ENCODE measurements at places on chromosomes 5 and 9.

DNA sequence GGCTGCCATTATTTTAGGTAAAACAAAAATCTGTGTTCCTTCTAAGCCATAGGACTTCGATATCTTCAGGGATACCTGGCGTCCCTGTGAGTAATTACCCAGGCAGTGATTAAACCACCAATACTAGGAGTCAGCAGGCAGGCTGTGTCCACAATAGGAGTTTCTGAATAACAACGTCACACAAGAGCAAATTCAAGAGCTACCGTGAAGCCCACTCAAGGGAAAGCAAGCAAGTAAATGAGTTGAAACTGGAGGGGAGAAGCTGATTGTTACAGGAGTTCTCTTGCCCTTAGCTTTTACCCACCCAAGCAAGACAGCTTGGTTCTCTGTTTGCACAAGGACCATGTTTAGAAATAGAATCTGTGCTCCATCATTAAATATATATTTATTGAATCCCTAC is 50.8 kb downstream of the SEMA5A start:
- no peak for DNase-seq

DNA sequence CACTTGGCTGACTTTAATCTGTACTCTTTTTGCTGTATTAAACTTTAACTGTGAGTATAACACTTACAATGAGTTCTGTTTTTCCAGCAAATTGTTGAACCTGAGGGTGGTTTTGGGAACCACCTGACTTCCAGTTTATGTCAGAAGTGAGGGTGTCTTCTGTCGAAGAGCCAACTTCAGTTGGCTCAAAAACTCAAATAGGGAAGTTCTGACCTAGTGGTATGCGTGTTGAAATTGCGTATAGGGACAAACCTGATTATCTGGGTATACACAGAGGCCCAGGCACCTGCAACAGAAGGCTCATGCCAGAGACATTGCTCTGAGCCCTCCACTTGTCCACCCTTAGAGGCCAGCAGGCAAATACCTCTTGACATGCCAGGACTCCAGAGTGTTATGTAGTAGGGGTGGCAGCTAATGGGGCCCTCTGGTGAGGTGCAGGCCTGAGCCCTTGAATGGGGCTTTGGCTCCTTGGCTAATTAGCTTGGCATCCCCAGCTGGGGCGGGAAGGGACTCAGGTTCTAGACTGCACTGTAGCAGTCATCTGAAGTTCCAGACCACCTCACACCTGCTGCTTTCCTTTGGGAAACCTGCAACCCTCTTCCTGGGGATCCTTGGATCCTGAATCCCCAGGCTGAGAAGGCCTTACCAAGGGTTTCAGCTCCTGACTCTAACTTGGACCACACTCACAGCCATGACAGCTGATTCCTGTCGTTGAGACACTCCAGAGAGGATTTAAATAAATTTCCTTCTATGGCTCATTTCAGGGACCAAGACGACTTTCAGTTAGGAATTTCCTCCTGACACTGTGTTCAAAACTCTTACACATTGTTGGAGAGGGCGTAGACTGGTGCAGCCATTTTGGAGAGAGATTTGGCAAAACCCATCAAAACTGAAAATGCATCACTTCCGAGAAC is 189.6 kb downstream of the HSPA4 start:
- no peak for DNase-seq

DNA sequence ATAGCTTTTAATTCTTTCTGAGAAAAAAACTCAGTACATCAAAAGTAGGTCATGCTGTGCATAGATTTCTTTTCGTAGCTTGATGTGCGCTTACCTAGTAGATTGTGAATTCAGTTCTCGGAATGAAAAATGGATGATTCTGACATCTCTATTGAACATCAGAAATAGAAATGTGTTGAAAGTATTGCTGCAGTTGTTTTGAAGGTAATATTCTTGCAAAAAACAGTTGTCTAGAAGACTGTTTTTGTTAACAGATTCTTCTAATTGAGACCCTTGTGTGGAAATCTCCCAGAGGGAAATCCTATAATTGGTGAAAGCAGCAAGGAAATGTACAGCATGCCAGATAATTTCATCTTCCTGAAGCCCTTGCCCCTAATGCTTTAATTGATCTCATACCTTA is 54.5 kb downstream of the MACIR start:
- no peak for DNase-seq

DNA sequence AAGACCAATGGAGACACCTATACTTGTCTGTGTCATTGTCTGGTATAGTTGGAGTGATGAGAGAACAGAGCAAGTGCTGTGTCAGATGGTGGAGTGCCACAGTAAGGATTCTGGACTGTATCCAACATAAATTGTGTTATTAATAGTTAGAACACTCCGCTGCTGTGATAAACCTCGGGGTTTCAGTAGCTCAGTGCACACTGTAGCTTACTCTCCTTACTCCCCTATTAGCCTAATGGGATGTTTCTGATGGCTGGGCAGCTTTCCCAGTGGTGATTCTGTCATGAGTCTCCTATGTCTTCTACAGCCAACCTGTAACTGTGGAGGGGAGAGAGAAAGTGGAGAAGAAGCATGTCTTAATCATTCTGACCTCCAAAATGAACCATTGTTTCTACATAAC is 127.6 kb upstream of the PTCH1 start:
- no peak for DNase-seq

DNA sequence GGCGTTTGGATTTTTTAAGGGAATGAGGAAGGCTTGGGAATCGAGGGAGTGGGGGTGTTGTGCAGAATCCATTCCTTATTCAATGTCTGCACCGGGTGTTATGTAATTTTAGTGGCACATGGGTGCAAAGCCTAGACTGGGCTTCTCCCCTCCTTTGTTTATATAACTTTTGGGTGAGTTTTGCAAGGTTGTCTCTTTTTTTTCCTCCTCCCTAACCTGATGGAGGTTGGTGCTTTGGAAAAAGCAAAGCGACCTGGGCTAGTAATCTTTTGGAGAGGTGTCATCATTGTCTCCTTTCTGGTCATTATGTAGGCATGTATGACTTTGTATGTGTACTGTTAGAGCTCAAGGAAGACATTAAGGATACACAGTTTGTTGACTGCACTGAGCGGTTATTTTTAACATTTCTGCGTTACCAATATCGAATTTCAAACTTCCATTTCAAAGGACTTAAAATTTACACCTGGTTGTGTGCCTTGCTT is 3.1 kb downstream of the SMARCA2 start:
- no peak for DNase-seq

GRCh38 chr5:159752622-159753275 is 163.5 kb upstream of the ADRA1B start:
- no peak for DNase-seq

DNA sequence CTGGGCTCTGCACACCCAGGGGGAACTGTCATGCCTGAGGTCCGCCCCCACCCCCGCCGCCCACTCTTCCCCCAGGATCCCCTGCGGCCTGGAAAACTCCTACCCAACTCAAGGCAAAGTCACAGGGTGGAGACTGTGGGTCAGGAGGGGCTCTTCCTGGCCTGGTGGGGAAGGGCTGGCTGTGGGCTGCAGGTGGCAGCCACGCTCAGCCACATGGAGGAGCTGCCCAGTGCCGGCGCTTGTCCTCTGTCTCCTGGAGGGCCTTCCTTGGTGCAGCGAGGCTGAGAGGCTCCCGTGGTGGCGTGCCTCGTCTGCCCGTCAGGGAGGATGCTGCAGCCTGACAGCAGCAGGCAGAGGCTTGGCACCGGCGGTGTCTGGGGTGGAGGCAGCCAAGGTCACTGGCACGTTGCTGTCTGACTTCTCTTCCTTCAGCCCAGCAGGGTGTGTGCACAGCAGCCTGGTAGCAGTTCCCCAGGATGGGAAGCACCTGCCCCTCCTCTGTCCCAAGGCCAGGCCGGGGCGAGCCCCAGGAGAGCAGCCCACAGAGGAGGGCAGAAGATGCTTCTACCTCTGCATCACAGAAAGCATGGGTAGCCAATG is 78.1 kb downstream of the ADAMTS2 start:
- no peak for DNase-seq

DNA sequence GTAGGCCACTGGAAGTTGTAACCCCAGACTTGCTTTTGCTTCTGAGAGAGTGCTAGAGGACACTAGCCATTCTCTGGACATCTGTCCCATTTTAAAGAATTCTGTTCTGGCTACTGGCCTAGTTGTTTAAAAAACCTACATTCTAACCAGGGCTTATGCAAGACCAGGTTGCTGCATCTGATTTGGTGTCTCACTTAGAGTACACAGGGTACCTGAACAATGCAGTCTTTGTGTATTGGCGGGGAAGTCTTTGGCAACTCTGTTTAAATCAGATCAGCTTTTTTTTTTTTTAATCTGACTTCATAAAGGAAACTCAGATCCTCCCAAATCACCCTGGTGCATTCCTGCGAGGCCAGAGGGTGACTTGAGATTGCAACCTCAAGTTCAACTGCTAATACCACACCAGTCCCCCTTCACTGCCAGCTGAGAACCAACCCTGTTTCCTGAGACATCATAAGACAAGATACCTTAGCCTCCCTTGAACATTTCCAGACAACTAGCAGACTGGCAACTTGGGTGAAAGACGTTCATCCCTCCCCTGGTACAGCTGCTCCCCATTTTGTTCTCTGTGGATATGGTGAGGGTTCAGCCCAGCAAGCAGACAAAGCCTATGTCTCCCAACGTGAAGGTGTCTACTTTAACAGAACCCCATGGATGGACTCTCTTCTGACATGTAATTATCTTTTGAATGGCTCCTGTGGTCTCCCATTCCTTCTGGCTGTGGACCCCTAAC is 27.0 kb downstream of the SKP1 start:
- DNase-seq, result no peak

- DNase-seq, result no peak
These were observed 15.4 kb upstream of the VDAC1 start for GRCh38 chr5:134020188-134020587.

DNA sequence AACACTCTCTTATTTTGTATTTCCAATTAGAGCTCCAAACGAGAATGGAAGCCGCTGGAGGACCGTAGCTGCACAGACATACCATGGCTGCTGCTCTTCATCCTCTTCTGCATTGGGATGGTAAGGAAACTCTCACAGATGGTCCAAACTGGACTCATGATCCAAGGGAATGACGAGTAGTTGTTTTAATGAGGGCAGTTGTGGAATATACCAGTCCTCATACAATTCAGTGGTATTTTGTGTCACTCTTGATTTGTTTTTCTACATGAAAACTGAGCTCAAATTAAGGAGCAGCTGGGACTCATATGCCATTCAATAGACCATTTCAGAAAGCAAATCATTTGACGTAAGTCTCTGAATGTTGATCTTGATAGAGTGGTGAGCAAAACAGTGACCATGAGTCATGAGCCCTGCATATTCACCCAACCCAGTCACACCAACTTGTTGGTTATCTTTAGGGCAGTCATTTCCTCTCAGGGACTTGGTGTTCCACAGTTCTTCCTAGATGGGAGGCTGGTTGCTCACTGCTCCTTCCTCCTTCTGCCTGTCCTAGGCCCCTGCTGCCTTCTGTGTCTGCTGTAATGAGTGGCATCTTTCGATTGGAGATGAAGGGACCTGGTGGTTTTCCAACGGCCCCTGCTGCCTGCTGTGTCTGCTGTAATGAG is 54.9 kb downstream of the SLC44A1 start:
- DNase-seq, result no peak

DNA sequence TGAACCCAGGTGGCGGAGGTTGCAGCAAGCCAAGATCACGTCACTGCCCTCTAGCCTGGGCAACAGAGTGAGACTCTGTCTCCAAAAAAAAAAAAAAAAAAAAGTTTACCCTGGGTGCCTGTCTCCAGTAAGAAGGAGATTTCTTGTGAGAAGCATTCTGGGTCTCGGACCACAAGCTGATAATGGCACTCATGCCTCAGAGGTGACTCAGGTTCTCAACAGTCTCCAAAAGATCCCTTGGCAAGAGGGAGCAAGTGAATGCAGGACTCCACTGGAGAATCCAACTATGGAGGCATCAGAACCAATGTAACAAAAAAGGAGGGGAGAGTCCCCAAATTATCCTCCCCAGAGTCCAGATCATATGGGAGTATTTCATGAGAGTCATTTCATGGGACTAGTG is 106.0 kb upstream of the LRRTM2 start:
- DNase-seq, result no peak

DNA sequence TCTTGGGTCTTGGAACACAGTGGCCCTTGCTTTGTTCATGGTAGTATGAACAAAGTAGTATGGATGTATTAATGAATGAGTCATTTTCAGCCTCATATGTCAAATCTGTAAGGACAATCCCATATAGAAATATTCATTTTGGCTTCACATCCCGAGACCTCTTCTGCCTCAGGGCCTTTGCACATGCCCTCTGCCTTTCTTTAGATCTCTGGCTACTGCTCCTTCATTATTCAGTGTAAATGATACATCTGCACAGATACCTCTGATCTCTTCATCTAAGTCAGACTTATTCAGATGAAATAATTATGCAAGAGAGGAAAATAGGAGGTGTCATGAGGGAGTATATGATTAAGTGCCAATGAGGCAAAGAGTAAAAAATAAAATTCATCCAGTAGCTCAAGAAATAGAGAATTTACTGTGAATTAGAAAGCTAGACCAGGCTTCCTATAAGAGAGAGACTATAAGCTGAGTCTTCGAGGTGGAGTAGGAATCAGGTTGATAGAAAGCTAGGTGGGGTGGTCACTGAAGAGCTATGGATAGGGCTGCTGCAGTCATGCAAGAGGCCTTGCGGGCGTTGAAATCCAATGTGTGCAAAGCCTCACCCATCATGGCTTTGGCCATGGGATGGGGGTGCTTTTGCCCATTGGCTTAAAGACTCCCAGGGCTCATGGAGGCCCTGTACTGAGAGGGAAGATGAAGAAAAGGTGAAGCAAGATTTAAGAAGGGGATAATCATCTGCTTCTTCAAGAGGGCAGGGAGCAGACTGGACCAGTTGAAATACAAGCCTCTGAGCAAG is 3.7 kb upstream of the TTLL11 start:
- no peak for DNase-seq

DNA sequence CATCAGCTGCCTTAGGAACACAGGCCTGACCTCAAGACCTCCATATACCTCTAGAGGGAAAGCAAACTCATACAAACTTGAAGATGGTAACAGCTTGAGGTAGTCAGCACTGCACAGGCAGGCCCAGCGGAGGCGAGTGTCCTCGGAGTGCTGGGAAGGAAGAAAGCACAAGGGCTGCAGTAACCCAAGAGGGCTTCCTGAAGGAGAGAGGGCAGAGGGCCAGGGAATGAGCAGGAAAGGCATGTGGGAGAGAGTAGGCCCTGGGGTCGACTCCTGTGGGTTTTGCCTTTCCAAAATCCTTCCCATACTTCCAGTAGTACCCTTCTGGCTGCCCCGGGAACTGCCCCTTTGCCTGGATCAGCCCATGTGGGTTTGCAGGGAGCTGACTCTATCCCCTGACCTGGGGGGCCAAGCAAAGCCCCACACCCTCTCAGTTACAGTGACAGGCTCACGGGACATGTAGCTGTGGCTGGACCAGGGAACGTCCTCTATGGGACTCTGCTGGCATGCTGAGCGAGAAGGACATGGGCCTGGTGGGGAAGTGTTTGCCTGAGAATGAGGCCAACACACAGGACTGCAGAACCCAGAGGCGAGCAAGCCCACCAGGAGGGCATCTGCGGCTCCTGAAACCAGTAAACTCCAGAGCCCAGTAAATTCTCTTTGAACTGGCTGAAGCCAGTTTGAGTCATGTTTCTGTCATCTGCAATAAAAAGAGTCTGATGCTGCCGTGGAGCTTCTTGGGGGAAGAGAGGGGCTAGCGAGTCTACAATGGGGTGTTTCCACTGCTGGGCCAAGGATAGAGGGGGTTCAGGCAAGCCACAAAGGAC is 64.1 kb downstream of the COL23A1 start:
- no peak for DNase-seq

All from DMS153 (cell line).